GM04503 (cell line): ENCODE measurements at places on chromosomes 7 and 10.

GRCh38 chr10:119693262-119693957, 32.4 kb upstream of the INPP5F start:
- DNase-seq: no peak

DNA sequence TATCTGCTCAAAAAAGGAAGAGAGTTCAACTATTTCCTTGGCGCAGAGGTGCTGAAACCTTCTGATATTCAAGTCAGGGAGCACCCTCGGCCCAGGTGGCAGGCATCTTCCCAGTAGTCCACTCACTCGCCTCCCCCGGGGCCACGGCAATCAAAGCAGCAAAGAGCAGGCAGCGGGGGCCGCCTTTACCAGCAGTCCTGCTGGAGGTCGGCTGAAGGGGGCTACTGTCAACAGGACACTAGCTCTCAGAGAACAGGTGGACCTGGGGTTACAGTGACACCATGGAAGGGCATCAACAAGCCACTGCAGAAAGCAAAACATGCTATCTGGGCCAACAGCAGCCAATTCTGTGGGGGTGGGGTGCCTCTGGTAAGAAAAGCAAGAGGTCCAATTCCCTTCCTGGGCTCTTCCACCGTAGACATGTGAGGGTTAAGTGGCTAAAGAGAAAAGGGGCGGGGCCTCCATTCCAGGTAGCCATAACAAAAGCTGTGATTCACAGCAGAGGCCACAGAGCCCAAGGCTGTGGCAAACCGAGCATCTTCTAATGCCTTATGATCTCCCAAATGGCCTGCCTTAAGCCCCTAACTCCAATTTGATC, 9.4 kb downstream of the FZD9 start:
- DNase-seq: no peak

DNA sequence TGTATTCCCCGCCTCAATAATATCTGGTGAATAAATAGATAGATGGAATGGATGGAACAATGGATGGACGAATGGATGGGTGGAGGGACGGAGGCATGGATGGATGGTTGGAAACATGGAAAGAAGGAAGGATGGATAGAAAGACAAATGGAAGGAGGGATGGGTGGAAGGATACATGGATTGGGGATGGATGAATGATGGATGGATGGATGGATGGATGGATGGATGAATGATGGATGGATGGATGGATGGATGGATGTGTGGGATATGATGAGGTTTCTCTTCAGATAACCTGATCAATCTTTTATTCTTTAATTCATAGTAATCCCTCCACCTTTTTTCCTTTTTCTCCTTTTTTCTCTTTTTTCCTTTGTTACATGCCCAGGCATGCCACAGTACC, 3.0 kb upstream of the AKR1B15 start:
- no peak for DNase-seq

GRCh38 chr7:8205031-8205387, 57.0 kb downstream of the ICA1 start:
- DNase-seq: no peak

GRCh38 chr10:35949811-35950211, 307.7 kb upstream of the FZD8 start:
- DNase-seq: no peak

DNA sequence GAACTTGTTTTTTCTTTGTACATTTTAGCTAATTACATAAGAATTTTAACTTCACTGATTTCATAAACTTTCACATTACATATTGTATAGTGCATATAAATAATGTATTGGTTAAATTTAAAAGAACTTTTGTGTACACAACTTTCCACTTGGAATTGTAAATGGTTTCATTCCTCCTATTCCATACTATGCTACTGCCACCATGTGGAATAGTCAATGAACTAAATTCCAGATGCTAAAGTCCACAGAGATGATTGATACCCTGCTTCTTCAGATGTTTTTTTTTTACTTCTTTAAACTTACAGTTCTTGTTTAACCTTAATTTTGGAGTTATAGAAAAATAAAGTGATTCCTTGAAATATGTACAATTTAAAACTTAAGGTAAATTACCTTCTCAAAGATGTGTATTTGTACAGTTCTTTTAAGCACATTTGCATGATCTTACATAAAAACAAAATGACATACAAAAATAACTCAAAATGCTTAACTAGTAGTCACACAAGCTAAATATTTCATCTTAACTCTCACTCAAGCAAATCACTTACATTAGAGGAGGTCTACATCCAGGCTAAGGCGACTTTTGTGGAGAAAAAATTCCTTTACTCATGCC, 247.6 kb upstream of the HGF start:
- DNase-seq: no peak

GRCh38 chr10:87865241-87865881, 1.9 kb downstream of the PTEN start:
- no peak for DNase-seq

GRCh38 chr7:148191391-148192065, 399.0 kb upstream of the C7orf33 start:
- no peak for DNase-seq

DNA sequence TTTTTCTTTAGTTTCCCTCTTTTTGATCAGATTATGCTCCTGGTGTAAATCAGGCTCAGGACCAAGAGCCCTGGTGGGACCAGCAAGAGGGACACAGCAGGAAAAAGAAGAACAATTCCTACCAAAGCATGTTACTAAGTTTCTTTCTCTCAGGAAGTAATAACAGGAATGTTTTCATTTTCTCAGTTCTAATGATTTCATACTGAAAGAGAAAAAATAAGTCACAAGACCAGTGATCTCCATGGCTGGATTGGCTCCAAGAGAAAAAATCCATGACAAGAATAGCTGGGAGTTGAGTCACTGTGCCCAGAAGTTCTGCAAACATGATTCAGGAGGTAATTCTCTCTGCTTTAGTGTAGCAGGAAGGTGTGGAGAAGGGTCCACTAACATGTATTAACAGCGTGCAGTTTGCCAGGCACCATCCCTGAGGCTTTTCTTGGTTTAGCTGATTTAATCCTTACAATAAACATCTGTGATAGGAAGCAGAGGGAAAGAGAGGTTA, 23.8 kb upstream of the IFIT2 start:
- peak; percentile 89 for DNase-seq

GRCh38 chr7:28435732-28436378, 23.5 kb downstream of the CREB5 start:
- DNase-seq: no peak

DNA sequence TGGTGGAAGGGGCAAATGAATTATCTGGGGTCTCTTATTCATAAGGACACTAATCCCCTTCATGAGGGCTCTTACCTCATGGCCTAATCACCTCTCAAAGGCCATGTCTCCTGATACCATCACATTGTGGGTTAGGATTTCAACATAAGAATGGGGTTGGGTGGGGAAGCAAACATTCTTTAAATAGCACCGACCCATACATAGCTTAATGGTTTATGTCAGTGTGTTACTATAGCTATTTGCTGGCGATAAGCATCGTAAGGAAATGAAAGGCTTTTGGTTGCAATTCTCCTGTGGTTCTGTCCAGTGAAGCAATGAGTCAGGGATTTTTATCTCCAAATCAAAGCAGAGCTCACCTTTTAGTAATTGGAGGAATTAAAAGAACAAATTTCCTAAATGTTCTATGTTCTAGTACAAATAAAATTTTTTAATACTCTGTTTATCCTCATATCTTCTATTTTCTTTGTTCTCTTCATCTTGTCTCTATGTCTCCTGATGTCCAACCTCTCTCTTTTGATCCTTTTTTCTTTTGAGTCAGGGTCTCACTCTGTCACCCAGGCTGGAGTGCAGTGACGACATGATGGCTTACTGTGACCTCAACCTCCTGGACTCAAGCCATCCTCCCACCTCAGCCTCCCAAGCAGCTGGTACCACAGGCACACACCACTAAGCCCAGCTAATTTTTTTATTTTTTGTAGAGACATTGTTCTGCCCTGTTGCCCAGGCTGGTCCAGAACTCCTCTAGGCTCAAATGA, 57.0 kb upstream of the GLCCI1 start:
- peak; percentile 27 for DNase-seq

DNA sequence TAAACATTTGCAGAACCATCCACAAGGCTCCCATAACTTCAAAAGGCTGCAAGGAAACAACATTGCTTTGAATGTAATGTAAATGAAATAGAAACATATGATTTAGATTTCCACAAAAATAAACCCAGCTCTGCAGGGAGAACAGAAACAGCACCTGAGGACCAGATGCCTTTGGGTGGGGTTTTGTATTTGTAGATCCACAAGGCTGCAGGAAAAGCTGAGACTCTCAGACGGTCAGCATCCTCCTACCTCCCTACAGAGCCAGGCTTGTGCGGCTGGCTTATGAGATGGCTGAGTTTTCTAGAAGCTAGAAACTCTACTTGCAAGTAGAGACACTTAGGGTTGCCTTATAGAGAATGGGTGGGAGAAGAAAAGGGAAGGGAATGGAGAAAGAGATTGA, 49.8 kb downstream of the FAM107B start:
- no peak for DNase-seq

- DNase-seq: no peak
These were observed 3.7 kb downstream of the IKZF1 start for GRCh38 chr7:50308203-50308531.

DNA sequence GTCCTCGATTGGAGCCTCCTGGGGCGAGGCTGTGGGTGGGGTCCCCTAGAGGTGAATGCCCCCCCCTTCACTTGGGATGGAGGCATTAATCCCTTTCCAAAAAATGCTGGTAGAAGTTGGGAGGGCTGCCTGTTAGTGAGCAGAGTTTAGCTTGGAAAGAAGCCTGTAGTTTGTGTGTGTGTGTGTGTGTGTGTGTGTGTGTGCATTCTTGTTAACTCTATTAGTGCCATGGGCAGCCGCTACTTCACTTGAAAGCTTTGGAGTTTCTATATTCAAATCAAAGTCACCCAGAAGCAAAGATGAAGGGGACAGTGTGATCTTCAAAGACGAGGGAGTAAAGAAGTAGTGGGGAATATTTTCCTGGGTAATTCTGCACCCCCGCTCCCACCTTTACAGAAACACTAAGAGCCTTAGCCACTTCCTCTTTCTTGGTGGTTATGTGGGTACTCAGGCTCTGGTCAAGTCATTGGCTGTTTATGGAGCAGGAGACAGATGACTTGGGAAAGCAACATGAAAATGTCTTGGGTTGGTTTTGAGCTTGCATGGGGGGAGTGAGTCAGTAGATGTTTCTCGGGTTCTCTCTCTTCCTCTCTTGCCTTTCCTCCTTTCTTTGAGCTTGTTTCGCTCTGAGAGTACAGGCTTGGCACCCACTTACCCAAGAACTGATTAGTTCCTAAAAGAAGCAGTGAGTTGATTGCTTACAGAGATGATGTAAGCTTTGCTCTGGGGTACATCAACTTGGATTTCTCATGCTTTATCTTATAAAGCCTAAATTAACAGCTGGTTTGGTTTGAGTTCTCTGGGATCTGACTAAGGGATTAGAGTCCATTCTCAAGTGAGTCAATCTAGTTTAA, 35.9 kb downstream of the TCF7L2 start:
- DNase-seq: no peak

- no peak for DNase-seq
These were observed 1.6 kb upstream of the COX19 start for GRCh38 chr7:976901-977325.

DNA sequence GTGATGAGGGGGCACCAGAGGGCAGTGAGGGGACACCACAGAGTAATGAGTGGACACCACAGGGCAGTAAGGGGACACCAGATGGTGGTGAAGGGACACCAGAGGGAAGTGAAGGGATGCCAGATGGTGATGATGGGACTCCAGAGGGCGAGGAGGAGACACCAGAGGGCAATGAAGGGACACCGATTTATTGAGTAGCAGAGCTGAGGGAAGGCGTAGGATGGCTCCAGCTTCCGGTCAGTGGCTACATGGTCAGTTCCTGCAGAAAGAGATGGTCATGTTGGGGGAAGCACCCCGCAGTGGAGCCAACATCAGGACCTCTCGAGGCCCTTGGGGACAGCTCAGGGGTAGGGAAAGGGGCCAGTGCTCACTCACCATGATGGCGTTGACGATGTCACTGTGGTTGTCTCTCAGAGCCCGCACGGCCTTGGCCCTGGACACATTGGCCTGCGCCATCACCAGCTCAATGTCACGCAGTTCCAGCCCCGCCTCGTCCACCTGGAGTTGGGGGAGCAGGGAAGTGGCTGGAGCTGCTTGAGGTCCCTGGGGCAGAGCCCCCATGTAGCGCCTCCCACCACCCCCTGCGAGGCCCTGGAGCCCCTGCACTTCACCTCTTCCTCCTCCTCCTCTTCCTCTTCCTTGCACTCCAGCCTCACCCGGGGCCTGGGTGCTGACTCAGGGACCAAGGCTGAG, 8.4 kb downstream of the NACAD start:
- DNase-seq: no peak

DNA sequence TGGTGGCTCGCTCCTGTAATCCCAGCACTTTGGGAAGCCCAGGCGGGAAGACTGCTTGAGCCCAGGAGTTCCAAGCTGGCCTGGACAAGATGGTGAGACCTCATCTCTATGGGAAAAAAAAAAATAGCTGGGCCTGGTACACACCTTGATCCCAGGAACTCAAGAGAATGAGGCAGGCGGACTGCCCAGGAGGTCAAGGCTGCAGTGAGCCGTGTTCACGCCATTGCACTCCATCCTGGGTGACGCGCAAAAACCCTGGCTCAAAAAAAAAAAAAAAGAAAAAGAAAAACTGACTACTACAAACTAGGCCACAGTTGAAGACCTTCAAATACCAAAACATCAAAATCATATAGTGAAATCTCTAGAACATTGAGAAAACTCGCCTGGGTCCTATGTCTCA, 3.9 kb downstream of the BRAT1 start:
- no peak for DNase-seq

- DNase-seq: no peak
These were observed 32.4 kb downstream of the GPRIN2 start for GRCh38 chr10:46523962-46524471.

DNA sequence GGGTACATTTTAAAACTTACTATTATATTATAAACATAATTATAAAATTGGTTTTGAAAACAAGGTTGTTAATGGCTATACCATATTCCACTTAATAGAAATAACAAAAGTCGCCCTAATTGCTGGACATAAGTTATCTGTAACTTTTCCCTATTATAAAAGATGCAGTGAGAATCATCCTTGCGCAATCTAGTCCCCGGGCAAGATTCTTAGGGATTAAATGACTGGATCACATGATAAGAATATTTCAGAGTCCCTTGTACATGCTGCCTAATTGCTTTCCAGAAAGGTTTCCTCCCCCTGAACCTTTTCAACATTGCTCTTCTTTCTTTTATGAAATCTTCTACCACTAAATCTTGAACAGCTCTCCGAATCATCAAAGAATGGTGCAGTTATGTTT, 479.8 kb upstream of the MKI67 start:
- no peak for DNase-seq

- DNase-seq: no peak
These were observed 7.3 kb downstream of the RHEB start for GRCh38 chr7:151512353-151512752.

DNA sequence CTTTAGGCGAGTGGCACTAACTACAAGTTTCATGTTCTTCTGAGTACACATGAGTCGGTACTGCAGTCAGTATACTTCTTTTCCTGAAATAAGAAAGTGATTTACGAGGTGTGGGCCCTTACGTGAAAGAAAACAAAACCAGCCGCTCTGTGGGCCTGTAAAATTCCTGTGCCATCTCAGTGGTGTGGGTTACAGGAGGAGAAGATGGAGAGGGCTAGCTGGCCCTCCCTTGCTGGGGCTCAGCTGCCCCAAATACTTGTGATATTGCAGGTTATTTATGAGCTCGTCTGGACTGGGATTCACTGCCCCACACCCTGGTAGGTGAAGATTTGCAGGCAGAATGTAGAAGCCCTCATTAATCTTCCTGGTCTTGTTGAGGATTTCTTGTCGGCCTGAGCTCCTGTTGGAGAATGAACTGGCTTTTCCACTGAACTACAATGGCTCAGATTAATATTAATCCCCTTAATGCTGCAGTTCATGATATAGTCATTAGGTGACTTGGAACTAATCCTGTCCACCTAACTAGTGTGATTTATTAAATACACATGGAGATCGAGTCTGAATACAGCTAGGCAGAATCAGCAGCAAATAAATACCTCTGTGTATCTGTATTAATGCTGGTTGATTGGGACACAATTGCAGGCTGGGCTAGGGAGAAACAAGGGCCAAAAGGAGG, 68.0 kb downstream of the GBF1 start:
- DNase-seq: no peak
